Spinal cord (tissue), 10 donors: ENCODE measurements at places on chromosomes 16 and 17.
A peak's percentile ranks its signal among the peaks of the same experiment; 100 is the strongest.

DNA sequence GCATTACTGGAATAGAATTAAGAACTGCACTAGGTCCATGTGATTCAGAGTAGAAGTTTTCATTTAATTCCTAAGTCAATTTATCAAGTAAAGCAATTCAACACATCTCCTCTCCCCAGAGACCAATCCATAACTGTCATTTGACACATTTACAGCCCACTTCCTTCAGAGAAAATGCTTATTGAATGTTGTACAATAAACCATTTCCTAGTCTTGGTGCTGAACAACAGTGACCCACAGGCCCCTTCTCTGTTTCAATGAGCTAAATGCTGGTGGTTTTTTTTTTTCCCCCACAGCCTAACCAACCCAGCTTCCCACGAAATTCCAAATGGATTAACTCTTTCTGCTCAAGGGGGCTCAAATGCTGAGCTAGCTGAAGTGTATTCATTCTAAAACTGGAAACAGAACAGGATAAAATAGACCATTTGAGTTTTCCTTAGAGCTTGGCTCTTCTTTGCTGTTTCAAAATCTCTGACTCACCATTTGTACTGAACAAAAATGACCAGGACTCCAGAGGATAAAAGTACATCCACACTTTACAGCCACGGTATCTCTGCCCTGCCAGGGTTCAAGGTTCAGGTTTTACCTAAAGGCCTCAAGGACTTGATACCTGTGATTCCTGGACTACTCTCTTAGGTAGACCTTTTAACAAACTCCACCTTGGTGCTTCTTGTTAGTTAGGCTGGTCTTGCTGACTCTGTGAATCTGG, 62.3 kb downstream of the TMEM100 start:
- no peak for DNase-seq

GRCh38 chr17:77817953-77818352, 140.6 kb upstream of the TNRC6C start:
- no peak for DNase-seq

DNA sequence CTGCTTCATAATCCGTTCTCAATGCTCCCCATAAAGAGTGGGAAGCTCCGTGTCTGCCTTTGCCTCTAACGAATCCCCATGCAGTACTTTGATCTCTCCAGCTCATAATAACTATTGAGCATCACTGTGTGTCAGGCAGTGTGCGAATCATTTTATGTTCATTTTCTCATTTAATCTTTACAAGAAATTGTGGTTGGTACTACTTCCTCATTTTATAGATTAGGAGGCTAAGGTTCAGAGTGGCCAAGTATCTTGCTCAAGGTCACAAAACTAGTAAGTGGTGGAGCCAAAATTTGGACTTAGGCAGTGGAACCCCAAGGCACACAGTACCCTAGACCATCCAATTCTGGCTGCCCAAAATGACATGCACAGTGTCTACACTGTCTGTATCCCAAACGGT, 44.8 kb downstream of the ABCC12 start:
- no peak for DNase-seq

GRCh38 chr16:56530872-56531271, 11.0 kb upstream of the BBS2 start:
- DNase-seq: no peak

GRCh38 chr17:28221751-28222414, 97.1 kb upstream of the TMEM97 start:
- no peak for DNase-seq

DNA sequence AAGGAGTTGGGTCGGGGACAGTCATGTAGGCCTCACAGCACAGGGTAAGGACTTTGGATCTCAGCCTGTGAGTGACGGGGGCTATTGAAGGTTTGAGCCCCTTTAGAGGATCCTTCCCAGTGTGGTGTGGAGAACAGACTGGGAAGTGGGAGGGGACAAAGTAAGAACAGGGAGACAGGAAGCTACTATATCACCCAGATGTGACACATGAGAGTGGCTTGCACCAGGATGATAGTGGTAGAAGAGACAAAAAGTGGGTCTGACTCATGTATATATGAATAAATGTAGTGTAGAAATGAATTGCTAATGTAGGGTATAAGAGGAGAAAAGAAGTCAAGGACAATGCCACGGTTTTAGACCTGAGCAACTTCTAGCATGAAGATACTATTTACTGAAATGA, 4.5 kb downstream of the NUP93 start:
- no peak for DNase-seq

- DNase-seq: no peak
These were observed 2.4 kb downstream of the TNRC6A start for GRCh38 chr16:24731722-24732419.

DNA sequence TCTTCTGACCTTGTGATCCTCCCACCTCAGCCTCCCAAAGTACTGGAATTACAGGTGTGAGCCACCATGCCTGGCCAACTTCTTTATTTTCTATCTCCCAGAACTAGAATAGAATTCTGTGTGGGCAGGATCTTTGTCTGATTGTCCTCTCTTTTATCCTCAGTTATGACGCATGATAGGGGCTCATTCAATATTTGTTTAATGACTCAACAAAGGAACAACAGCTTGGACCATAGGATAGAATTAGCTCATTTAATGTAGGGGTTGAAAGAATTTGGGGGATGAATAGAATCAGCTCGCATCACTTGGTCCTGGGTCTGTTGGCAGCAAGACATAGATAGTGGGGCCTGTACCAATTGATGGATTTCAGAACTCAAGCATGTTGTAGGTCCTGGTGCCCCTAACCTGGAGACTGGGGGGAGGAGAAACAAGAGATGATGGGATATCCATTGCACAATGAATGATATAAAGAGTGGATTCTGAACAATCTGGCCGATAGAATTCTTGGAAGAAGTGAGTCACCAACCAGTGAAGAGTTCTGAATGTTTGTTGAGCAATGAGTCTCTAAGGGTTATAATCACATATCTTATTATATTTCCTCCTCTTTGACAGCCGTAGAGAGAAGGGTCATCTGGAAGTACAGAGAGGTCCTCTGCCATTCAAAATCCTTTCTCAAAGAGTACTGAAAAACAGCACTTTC, 250.2 kb downstream of the HS3ST4 start:
- no peak for DNase-seq

DNA sequence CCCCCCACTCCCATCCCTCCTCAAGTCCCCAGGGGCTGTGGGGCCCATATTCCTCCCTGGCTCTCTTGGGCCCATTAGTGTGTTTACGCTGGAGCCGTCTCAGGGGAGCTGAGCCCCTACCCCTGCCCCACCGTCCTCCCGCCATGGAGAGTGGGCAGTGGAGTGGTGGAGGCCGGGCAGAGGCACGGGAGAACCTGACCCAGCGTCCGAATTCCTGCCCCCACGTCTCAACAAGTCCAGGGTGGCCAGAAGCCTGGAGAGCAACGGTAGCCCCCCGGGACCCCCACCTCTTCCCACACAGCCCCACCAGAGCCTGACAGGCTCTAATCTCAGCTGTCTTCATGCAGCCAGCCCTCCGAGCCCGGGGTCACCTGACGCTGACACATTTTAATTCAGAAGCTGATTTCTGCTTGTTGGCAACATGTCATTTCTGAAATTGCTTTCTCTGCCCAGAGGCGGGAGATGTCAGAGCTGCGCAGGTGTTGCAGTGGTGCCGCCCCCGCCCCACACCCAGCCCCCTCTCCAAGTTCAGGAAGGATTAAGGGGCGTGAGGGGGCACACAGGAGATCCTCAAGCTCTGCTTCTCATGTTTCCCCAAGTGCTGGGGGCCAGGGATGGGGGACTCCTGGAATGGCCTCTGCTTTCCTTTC, 32.6 kb downstream of the WNT9B start:
- DNase-seq: no peak

DNA sequence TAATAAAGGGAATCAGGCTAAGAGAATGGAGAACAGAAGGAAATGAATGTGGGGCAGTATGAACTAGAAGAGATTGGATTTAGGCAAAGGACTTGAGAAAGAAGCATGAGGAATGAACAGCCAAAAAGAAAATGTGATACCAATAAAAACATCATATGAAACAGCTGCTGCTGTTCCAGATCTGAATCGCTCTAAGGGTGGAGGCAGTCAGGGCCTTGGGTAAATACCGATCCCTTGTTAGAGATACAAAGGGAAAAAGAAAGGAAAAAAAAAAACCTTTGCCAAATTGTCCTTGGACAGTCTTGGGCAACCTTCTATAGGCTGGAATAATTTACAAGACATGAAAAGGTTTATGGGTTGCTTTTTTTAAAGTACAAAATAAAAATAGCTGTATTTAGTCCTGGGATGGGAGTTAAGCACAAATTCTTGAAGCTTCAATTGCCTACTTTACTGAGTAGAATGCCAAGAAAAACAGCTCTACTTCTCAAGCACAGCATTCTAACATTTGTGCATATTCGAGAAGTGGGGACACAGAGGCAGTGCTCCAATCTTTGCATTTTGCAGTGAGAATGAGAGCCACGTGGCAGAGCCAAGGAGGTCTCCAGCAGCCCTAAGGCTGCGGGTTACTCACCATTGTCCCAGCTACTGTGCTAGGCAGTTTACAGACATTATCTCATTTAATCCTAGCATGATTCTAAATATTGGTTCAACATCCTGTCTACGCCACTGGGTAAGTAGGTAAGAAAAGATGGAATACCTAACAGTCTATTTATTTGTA, 43.3 kb upstream of the PSMD7 start:
- DNase-seq: peak; percentile 12

- DNase-seq: no peak
These were observed 162.6 kb downstream of the CA10 start for GRCh38 chr17:51995797-51996403.

DNA sequence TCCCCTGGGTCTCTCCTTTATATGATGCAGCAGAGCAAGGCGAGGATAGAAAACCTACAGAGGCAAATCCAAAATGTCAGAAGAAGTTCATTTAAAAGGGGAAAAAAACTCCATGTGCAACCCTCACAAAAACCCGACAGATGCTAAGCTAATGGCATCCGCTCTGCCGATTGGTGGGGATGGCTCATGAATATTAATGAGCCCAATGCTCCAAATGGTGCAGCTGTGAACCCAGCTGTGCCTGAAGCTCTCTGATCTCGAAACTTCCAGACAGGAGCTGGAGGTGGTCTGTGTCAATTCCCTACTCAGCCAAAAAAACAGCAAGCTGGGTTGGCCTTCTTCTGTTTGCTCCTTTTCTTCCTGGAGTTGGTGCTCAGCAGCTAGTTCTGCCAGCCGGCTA, 15.5 kb downstream of the SNX11 start:
- peak; percentile 96 for DNase-seq

GRCh38 chr17:81049372-81049911, 14.5 kb downstream of the BAIAP2 start:
- no peak for DNase-seq

DNA sequence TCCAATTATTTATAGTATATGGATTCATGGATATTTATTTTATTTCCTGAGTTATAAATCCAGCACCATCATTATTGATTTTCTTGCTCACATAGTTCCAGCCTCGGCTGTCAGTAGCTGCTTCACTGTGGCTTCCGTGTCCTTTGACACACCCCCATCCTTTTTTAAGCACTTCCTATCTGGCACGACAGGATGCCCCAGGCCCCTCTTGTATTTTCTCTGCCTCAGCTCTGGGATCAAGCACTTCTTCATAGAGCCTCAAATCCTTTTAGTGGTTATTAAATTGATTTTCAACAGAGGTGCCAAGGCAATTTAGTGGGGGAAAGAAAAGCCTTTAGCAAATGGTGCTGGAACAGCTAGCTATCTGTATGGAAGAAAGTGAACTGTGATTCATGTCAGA, 59.8 kb downstream of the GAN start:
- DNase-seq: peak; percentile 53

GRCh38 chr16:64974381-64974780, 147.5 kb downstream of the CDH11 start:
- no peak for DNase-seq

DNA sequence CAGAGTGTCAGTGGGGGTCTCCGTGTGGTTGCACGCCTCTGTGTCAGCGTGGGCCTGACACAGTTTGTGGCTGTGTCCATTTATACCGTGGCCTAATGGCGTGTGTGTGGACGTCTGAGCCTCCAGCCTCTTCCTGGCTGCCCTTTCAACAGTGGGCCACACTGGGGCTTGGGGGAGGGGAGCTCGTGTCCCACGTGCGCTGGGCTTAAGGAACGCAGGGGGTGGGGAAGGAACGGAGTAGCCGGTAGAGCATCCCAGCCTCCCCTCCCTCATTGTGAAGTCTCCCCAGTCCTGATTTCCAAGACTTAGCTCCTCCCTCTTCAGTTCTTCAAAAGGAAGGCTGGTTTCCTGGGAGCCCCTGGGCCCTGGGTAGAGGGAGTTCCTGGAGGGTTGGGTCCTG, 9.5 kb upstream of the HES7 start:
- no peak for DNase-seq
